ENCODE measurements at places on chromosomes 2 and 18.

DNA sequence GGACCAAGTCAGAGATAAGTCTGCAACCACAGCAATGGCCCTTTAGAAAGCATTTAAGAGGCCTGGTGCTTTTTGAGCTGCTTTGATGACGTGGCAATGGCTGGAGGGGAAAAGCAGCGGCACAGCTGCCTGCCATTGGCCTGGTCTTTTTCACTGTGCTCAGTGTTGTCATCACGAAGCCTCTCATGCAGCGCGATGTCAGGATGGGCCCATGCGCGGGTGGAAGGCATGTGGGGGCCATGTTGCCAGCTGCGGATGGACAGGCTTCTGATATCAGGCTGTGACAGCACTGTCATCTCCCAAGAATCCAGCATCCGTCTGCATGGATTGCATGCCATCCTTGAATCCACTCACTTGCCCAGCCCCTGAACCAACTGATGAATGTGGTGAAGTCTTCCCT, 204.5 kb downstream of the ACKR3 start:
- no peak for DNase-seq

GRCh38 chr2:12819103-12819475, 102.4 kb downstream of the TRIB2 start:
- peak; percentile 50 for DNase-seq

DNA sequence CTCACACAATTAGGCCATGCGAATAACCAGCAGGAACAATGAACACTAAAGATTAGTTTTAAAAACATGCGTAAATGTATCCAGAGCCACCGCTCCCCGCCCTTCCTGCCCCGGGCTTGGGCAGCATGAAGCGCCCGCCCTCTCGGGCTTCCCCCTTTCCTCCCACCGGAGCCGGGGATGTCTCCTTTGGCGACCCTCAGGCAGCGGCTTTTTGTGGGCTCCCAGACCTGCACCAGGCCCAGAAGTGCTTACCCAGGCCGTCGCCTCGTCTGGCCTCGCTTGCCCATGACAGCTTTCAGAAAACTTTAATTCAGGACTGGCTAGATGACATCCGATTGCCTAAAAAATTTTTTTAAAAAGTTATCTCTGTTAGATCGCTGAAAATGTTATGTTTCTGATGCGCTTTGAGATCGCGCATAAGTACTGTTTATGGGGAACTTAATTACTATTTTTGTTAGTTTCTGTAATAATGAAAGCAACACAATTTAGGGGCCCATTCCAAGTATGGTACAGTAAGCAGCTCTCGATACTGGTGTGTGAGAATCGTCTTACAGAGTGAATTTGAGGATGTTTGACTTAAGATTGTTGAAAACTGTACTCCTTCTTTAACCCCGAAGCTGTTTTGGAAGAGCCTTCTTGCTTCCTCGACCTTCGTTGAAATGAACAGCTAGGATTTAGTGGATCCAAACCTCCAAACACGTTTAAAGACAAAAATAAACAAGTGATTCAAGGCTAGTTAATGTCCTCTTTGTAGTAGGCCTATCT, 1.1 kb downstream of the MAP3K20 start:
- DNase-seq: peak; percentile 20

DNA sequence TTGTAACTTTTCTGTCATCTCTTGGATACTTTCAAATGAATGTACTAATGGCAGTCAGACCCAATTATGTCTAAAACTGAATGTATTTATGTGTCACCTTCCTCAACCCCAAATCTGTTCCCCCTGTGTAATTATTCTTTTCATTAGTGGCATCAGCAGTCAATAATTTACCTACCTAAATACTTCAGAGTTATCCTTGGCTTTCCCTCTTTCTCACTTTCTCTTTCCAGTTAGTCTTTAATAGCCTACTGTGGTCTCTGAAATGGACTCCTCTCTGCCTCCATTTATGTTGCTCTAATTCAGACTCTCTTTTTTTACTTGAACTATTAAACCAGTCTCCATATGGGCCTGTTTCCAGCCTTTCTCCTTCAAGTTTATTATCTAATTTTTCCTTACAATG, 21.0 kb downstream of the C18orf63 start:
- no peak for DNase-seq

DNA sequence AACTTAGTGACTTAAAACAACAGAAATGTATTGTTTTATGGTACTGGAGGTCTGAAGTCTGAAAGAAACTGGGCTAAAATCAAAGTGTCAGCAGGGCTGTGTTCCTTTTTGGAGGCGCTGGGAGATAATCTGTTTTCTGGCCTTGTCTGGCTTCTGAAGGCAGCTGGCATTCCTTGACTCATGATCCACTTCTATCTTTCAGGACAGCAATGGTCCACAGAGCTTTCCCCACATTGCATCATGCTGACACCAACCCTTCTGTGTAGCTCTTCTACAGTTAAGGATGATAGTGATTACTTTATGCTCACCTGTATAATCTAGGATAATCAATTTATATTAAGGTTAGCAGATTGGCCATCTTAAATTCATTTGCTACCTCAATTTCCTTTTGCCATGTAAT, 392.1 kb downstream of the TDRD15 start:
- DNase-seq: no peak

DNA sequence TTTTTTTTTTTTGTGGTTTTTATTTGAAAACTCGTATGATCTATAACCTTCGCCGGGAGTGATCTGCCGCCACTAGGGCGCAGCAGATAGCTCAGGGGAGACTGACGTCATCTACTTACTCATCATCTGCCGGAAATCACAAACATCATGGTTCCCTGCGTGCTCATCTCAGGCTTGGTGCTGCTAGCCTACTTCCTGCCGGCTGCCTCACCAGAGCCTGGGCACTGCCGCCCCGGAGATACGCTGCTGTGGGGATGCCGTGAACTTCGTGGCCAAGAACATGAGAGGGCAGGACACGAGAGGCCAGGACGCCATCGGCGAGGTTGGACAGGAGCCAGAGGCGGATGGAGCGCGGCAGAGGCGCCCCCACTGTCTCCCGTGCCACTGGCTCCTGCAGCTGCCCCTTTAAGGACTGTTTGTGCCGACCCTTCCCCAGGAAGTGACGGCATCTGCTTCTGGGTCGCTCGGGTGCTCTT, 68.8 kb downstream of the DOK6 start:
- DNase-seq: no peak

Data from CMK (cell line).